ENCODE measurements at places on chromosomes 5 and 9.

DNA sequence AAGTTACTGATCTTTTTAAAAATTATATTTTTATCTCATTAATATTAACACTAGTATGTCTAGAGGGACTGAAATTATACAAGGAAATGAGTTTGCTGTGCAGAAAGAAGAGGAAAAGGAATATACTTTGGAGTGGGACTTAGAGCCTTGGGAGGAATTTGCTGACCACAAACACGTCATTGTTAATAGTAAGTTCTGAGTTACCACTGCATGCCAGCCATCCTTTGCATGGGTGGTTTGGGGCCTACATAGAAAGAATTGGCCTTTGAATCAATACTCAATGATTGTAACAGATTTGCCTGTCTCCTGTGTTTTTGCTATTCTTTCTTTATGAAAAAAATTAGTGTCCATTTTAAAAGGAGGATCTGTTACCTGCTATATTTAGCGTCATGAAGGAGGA is 232.6 kb upstream of the TNC start:
- no peak for DNase-seq

DNA sequence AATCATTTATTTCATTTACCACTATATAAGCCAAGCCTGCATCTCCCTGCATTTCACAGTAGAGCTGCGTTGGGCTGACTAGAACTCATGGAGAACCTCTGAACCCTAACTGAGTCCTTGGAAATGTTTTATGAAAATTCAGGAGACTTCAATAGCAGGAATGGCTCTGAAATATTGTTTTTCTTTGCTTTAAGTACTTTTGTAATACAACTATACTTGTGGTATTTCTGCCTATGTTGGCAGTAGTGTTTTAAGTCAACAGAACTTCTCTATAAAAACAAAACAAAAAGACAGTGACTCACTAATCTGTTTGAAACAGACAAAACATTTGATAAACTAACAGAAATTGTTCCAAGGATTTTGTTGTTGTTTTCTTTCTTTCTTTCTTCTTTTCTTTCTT is 489.2 kb upstream of the MEF2C start:
- no peak for DNase-seq

DNA sequence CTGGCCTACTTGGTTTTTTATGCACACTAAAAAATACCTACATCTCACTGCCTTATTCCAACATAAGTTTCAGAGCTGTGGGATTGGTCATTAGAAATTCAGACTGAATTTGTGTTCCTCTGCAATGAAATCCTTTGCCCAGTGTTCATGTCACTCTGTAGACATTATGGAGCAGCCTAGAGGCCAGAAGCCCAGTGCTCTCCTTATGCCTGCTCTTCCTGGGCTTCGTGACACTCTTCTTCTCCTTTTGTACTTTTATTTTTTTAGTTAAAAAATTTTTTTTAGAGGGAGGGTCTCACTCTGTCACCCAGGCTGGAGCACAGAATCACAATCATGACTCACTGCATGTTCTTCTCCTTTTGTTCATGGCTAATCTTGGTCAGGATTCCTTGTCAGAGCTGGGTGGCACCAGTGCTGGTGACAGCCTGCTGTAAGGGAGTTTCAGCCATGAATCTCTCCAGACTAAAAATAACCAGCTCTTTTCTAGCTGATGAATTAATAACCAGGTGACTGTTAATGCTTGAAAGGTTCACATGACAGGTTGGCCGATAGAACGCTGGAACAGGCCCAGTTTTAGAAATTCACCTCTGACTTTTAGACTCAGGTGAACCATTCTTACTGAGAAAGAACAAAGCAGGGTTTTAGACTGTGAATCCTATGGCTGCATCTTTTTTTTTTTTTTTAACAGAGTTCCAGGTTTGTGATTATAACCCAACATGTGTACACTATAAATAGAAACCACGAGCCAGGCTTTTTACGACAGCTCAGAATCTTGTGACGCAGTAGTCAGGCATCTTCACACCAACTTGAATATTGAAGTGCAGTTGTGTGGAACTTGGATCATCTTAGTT is 34.1 kb upstream of the C5orf47 start:
- DNase-seq: no peak

DNA sequence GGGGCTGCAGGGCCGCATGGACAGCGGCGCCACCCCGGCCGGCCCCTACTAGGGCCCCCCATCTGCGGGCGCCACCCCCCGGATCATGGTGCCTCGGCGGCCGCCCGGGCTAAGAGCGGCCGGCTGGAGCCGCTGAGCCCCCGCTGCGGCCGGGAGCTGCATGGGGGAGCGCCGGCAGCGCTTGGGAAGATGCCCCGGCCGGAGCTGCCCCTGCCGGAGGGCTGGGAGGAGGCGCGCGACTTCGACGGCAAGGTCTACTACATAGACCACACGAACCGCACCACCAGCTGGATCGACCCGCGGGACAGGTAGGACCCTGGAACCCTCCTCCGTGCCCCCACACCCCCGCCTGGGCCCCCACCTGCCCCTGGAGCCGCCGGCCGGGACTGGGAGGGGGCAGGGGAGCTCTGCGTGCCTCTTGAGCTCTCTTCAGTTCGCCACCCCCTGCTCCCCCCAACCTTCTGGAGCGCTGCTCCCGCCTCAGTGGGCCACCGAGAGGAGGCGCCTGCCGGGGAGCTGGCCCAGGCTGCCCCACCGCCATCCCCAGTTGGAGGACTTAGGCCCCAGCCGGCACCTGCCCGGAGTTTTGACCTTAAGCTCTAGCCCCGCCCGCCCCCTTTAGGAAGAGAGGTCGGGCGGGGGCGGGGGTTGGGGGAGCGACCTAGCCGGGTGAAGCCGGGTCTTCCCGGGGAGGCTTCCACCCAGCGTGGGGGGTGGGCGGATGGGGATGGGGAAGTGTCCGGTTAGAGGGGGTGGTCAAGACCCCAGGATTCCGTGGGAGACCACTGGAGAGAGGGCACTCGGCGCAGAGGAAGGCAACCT is 730 bp downstream of the WWC1 start:
- DNase-seq: no peak

GRCh38 chr5:82004511-82004910 is 32.7 kb downstream of the ATG10 start:
- no peak for DNase-seq

DNA sequence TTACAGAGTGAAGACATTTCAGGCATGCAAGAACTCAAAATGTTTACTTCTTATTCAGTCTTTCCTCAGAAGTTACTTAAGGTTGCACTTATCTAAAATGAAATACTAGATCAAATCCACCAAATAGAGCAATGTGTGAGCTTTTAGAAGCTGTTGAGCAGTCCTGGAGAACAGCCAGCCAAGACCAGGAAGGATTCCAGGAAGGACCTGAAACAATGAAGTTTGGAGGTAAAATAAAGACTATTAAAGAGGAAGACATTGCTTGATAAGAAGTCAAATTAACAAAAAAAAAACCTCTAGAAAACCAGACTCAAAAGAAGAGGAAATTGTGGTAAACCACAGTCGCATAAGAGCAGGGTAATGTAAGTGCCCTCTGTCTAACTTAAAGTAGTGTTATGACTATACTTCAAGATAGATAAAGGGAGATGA is 156.2 kb upstream of the S1PR3 start:
- no peak for DNase-seq

DNA sequence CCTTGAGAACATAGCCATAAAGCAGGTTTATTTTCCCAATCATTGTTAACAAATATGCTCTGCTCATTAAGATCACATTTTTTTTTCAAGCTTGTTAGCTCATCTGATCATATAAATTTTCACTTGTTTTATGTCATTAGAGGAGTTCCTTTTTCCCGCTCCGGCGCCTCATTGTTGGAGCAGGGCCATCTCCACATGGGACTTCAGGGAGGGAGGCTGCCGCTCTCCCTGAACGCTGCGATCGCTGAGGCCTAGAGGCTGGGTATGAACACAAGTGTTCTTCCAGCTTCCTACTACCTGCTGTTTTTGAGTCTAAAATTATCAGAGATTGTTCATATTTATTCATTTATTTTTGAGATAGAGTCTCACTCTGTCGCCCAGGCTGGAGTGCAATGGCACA is 246.9 kb downstream of the MPDZ start:
- no peak for DNase-seq

DNA sequence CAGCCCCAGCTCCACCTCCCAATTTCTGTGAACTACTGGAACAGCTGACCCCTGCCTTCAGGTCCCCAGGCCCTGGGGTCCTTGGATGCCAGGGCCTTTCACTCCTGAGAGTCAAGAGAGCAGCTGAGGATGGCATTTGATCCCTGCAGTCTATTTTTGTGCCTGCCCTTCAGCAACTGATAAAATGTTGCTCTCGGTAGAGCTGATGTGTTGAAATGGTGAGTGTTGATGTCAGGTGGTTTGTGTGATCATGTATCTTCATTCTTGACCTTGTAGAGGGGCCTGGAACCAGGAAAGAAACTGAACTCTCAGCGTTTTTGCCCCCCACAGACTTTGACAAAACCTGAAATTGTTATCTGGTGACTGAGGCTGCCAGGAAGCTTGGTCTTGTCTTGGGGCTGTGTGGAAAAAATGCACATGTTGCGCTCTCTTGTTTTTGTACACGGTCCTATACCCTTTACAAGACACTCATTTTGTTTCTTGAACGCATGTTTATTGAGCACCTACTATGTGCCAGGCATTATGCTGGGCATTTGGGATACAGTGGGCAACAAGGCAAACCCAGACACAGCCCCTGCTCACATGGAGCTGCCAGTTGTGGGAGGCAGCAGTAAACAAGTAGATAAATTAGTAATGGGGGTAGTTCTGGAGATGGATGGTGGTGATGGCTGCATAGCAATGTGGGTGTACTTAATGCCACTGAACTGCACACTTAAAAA is 78.3 kb downstream of the PPARGC1B start:
- no peak for DNase-seq

All from left forelimb (tissue), 1 donor.